ENCODE measurements at places on chromosomes 1 and 21.
A peak's percentile ranks its signal among the peaks of the same experiment; 100 is the strongest.

- no peak overlapping the region for H3K27ac ChIP-seq
- H3K4me1 ChIP-seq = peaks cover 32% of the 10 kb centered on the region
- peaks cover 6% of the 10 kb centered on the region for H3K36me3 ChIP-seq
- no peak for DNase-seq
These were observed 47.5 kb downstream of the AHDC1 start for GRCh38 chr1:27556435-27556780.

GRCh38 chr1:164659621-164660411, 100.8 kb downstream of the PBX1 start:
- no peak overlapping the region for H3K4me3 ChIP-seq
- no peak overlapping the region for H3K27ac ChIP-seq
- H3K36me3 ChIP-seq = no peaks in the 10 kb centered on the region
- H3K27me3 ChIP-seq = no peaks in the 10 kb centered on the region

GRCh38 chr21:40819071-40819900, 27.7 kb downstream of the DSCAM start:
- H3K27me3 ChIP-seq = no peaks in the 10 kb centered on the region
- no peaks in the 10 kb centered on the region for H3K4me1 ChIP-seq
- H3K4me3 ChIP-seq = no peak overlapping the region
- H3K36me3 ChIP-seq = no peaks in the 10 kb centered on the region

DNA sequence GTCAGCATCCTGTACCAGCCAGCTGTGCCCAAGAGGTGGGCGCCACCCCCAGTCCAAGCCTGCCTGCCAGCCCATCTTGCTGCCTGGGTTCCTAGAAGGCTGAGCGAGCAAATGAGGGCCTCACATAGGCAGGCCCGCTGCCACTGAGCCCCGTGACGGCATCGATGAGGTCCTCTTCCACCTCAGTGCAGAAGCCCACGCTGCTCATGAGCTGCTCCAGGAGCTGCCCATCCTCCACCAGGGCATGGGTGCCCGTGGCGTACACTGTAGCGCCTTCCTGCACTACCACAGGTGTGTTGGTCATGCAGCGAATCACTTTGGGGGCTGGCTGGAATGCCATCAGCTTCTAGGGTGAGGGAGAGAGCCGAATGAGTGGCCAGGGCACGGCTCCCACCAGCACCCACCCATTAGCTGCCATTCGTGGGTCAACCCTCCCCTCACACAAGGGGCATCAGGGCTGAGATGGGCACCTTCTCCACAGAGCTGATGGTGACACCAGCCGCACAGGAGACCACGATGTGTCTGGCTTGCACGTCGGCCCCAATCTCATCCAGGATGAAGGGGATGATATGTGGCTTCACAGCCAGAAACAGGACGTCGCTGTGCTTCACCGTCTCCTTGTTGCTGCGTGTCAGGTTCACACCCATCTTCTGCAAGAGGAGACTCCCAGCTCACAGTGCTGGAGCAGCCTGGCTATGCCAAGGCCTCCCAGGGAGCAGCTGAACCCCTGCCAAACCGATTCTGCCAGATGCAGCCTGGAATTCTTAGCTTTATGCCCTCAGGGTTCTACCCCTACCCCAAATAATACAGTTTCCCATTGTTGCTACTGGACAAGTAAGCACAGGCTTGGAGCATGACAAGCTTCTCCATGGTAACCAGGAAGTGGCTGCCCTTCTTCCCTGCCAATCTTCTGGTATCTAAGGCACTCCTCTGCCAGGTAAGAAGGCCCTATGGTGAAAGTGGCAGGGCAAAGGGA, 2.0 kb downstream of the PYCR2 start:
- H3K4me3 ChIP-seq = no peak overlapping the region
- no peak overlapping the region for H3K27ac ChIP-seq
- no peaks in the 10 kb centered on the region for H3K27me3 ChIP-seq

GRCh38 chr1:208527156-208527555, 283.0 kb upstream of the PLXNA2 start:
- H3K27ac ChIP-seq = no peak overlapping the region
- H3K4me1 ChIP-seq = no peaks in the 10 kb centered on the region
- H3K4me3 ChIP-seq = no peak overlapping the region
- DNase-seq = no peak
- no peaks in the 10 kb centered on the region for H3K27me3 ChIP-seq
- no peaks in the 10 kb centered on the region for H3K36me3 ChIP-seq

GRCh38 chr1:20875198-20875973, 88.3 kb upstream of the HP1BP3 start:
- H3K36me3 ChIP-seq = peaks cover 5% of the 10 kb centered on the region
- H3K4me3 ChIP-seq = no peak overlapping the region
- no peak for DNase-seq
- no peak overlapping the region for H3K27ac ChIP-seq

- no peaks in the 10 kb centered on the region for H3K36me3 ChIP-seq
- H3K27me3 ChIP-seq = peaks cover 7% of the 10 kb centered on the region
- no peaks in the 10 kb centered on the region for H3K4me1 ChIP-seq
- H3K4me3 ChIP-seq = no peak overlapping the region
These were observed 732.4 kb downstream of the MATN1 start for GRCh38 chr1:29991025-29991424.

DNA sequence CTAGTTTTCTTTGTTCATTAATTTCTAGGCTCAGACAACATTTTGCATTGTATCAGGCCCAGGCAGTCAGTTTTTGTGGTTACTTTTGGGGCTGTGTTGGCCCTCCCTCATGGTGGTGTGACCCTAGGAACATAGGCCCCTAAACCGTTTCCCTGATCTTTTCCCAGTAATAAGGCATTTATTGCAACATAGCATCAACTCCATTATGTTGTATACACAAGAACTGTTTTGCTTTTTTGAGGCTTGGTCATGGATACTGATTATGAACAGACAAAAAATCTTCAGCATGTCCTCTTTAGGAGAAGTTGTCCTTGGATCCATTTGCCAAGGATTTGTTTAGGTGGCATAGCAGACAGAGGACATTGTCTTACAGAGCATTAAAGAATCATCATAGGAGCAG, 10.3 kb downstream of the B3GALT2 start:
- no peak overlapping the region for H3K27ac ChIP-seq
- H3K4me1 ChIP-seq = peaks cover 2% of the 10 kb centered on the region
- H3K4me3 ChIP-seq = no peak overlapping the region
- no peaks in the 10 kb centered on the region for H3K27me3 ChIP-seq
- DNase-seq = no peak

- no peak overlapping the region for H3K4me3 ChIP-seq
- DNase-seq = no peak
- H3K27ac ChIP-seq = no peak overlapping the region
- no peaks in the 10 kb centered on the region for H3K27me3 ChIP-seq
These were observed 21.9 kb upstream of the MNDA start for GRCh38 chr1:158809256-158809655.

DNA sequence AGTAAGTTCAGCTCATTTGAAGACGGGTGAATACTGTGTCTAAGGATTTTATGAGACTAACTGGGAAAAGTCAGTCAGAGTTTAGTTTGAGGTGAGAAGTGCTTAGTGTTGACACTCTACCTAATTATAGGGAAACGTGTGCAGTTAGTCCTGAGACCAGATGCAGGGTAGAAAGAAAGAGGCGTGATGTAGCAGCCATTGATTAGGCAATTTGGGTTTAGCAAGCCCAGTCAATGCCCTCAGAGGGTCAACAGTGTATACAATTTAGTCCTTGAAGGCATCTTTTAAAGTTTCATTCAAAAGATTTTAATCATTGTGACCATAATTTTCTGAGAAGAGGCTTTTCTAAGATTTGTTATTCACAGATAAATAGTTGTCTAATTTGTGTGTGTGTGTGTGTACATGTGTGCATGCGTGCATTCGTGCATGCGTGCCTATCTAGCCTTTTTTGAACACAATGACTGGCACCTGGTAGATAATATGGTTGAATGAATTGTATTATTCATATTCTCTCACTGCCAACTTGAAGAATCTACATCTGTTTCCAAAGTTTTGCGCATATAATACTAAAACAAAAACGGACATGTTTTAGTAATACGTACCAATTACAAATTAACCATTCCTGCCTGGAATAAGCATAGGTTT, 332.9 kb downstream of the SRGAP2C start:
- no peak overlapping the region for H3K4me3 ChIP-seq
- no peaks in the 10 kb centered on the region for H3K36me3 ChIP-seq
- peak overlapping the region; percentile 74 for H3K27ac ChIP-seq
- no peak for DNase-seq

DNA sequence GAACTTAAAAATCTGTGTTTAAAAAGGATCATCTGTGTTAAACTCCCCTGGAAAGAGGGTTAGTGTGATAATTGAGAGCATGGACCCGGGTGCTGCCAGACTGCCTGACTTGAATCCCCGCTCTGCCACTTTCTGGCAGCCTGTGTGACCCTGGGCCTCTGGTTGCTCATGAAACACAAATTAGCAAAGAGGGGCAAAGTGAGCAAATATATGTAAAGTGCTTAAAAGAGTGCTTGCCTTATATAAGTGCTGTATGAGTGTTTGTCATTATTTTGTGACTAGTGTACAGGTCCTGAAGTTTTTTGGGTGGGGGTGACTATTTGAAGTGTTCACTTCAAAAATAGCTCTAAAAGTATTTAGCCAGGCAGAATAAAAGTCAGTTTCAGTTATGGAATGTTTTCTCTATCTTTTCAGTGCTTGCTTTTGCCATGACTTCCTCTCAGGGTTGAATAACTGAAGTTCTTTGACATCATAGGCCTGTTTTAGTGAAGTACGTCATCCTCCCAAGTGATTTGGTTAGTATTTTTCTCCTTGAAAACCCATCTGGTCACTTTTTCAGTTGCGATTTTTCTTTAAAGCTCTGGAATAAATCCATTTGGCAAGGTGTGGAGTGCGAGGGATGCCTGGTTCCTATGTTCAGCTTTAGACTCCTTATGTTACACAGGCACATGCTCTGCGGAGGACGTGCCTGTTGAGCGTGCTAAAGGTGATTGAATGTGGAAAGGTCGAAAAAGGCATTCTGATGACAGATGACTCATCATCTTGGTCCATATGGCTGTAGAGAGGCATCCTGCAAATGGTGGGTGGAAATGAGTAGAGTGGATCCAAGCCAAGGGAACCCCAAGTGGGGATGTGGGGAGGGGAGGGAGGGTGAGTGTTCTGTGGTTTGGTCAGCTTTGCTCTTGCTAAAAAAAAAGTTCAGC, 47.8 kb downstream of the AK4 start:
- H3K4me3 ChIP-seq = no peak overlapping the region
- no peaks in the 10 kb centered on the region for H3K36me3 ChIP-seq
- no peak overlapping the region for H3K27ac ChIP-seq

Data from T-cell (primary cell).